ENCODE measurements at places on chromosomes 1 and 21.

DNA sequence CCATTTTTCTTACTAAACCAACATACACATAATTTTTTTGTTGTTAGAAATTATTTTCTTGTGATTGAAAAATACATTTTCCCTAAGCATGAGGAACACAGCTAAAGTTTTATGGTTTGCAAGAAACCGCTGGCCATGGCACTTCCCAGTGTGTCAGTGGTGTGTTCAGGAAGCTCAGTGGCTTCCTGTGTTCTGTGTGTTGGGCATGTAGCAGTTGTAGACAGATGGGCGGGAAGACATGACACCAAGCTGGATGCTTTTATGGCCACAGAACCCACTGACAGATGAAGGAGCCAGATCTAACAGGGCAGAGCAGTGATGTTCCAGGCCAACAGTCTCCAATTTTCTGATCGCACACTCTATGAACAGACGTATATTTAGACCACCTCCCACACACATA, 119.8 kb downstream of the GALNT2 start:
- peak; percentile 25 for DNase-seq

DNA sequence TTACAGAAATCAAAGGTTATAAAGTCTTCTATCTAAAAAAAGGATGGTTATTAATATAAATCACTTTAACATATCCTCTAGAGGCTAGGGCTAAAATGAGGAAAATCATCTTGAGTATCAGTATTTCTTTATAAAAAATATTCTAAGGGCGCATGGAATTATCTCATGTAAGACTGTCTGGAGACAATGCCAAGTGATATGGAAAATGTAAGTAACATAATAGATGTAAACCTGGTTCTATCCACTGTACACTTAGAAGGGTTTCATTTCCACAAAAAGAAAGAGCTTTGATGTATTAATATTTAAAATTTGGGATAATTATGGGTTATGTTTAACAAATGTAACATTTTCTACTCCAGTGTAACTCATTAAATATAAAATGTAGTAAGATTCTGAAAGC, 95.9 kb upstream of the DPH5 start:
- no peak for DNase-seq

- DNase-seq = no peak
Measured at GRCh38 chr21:41567901-41568510, 60.0 kb upstream of the TMPRSS2 start.

GRCh38 chr1:25232866-25233784, 823 bp upstream of the SYF2 start:
- DNase-seq = peak; percentile 58

GRCh38 chr1:208059409-208060001, 148.6 kb upstream of the CD34 start:
- DNase-seq = no peak

- DNase-seq = no peak
Measured at GRCh38 chr1:212295579-212295978, 10.4 kb downstream of the PPP2R5A start.

- no peak for DNase-seq
Measured at GRCh38 chr1:222123111-222123510, 381.2 kb upstream of the DUSP10 start.

DNA sequence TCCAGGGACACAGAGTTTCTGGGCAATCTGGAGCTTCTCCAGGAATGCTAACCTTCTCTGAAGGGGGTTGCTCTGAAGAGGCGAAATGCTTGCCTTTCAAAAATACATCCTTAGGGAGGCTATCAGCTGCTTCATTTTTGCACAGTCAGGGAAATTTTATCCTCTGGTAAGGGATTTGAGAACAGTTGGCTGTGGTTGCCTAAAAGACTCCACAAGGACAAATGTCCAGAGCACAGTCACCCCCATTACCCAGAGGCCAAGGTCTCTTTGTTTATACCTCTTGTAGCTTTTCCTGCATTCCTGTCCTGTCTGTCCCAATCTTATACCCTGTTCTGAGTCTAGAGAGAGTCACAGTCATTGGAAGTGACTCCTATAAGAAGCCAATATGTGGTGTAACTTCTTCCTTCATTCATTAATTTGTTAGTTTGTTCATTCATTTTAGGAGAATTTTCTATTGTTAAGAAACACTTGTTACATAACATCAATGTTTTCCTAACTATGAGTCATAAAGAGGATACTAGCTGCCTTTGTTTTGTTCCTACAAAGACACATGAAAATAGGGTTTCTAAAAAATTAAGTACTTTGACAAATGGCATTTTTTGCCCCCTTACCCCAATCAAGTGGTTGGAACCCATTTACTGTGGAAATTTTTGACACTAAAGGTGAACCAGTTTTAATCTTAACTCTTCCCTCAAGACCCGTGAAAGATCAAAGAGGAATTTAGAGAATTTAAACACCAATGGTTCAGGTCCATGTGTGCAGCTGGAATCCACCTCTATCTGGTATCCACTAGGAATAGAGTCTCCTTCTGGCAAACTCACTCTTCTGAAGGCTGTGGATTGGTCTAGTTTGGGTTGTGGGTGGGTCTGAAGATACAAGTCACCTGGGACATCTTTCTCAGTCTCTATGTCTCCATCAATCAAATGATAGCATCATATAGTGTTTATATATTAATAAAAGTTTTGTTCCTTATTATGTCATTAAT, 47.1 kb downstream of the GPR88 start:
- no peak for DNase-seq

GRCh38 chr1:220879509-220880361, 492 bp downstream of the HLX start:
- no peak for DNase-seq

DNA sequence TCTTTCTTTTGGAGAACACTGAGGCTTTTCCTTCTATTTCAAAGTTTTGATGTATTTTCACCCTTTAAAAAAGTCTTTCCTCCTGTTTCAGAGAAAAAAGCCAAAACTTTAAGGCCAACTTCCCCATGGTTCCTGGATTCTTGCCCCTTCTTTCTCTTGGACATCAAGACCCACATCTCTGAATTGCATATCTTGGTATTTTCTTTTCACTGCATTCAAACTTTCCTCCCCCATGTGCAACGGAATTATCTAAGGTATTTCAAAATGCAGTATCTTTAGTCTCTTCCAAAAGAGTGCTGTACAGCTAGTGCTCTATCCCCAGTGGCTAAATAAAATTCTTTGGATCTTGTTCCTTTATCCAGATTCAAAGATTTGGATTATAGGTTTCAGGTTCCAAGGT, 81.1 kb upstream of the TSPAN2 start:
- no peak for DNase-seq

GRCh38 chr1:36560177-36560576, 77.5 kb upstream of the CSF3R start:
- DNase-seq = no peak

DNA sequence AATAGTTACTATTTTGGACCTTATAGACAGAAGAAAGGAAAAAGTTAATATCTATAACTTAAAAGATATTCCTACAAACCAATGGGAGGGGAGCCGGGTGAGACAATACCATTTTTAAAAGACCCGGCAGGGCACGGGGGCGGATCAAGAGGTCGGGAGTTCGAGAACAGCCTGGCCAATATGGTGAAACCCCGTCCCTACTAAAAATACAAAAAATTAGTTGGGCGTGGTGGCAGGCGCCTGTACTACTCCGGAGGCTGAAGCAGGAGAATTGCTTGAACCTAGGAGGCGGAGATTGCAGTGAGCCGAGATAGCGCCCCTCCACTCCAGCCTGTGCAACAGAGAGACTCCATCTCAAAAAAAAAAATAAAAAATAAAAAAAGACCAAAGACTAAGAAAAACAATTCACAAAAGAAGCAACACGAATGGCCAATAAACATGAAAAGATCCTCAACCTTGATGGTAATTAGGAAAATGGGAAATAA, 1.2 kb upstream of the PSMB2 start:
- DNase-seq = peak; percentile 9

- no peak for DNase-seq
Measured at GRCh38 chr1:47963568-47964358, 33.4 kb downstream of the TRABD2B start.
